ENCODE measurements at places on chromosomes 1 and 21.

DNA sequence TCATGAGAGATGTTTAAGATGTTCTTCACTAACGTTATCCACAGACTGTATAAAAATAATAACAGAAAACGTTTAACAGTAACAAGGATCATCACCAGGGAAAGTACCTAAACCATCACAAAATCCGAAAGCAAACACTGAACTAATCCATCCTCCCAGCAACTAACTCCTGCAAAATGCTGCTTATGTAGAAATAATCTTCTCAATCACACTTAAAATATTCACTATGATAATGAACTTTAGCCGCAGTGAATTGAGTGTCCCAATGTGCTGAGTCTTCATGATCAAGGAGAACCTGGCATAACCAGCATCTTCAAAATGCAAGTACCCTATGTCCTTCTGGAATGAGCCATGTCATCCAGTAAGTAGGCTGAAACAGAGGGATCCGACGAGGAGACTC is 166.1 kb downstream of the LTN1 start:
- DNase-seq: no peak

DNA sequence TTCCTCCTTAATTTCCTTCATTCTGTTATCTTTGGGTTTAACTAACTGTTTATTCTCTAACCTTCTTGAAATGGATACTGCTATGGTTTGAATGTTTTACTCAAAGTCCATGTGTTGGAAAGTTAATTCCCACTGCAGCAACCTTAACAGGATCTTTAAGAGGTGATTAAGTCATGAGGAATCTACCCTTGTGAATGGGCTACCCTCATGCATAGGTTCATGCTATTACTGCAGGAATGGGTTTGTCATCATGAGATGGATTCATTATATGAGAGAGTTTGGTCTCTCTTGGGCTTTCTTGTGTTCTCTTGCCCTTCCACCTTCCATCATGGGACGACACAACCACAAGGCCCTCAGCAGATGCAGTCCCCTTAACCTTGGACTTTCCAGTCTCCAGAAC is 516.9 kb downstream of the ADGRL2 start:
- DNase-seq: no peak

DNA sequence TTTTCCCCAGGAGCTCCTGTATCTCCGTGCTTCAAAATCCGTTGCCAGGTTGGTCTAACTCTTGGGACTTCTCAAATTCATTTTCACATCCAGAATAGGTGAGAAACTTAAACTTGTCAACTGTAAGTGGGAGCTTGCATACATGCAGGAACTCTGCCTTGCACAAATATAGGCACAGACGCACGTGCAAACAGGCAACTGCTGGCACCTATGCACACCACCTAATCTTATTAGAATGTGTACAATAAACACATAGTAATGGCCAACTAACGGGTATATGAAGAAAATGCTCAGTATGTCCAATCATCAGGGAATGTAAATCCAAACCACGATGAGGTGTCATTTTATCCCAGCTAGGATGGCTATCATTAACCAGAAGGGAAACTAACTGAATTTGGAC is 22.6 kb upstream of the FCGR2A start:
- no peak for DNase-seq

- DNase-seq: no peak
Measured at GRCh38 chr1:151213560-151213959, 15.2 kb downstream of the PIP5K1A start.

GRCh38 chr1:204032642-204033235 is 40.2 kb upstream of the SOX13 start:
- no peak for DNase-seq
